Adrenal gland (tissue), 19 donors: ENCODE measurements at places on chromosomes 13 and 19. TPM values are rescaled to one million over a fixed set of nuclear protein-coding genes. Genes with fewer than 3 reads are reported as not detected.

DNA sequence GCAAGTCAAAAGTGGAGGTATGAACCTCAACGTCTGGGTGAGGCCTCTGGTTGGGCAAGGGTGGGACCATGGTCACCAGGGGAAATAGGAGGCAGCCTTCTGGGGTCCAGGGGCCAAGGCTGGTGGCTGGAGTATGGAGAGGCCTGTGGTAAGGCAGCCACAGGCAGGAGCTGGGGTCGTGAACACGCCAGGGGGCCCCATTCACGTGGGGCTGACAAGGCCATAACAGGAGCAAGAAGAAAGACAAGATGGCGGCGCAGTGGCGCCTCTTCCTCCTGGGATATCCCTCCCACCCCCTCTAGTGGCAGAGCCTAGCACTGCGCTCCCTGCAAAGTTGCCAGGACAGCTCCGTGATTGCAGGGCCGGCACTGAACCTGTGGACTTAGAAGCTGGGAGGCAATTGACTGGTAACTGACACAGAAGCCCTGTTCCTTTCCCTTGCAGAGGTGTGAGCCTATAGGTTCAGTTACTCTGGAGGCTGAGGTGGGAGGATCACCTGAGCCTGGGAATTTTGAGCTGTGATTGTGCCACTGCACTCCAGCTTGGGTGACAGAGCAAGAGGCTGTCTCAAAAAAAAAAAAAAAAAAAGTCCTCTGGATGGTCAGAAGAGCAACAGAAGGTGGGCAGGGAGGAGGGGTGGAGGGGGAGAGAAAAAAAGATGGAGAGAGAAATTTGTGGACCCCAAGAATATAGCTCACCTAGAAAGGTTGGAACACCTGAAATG, 19.7 kb upstream of the EDDM13 start:
- peak; percentile 80 for DNase-seq
- no peaks in the 10 kb centered on the region for H3K36me3 ChIP-seq
- no peaks in the 10 kb centered on the region for H3K27me3 ChIP-seq

DNA sequence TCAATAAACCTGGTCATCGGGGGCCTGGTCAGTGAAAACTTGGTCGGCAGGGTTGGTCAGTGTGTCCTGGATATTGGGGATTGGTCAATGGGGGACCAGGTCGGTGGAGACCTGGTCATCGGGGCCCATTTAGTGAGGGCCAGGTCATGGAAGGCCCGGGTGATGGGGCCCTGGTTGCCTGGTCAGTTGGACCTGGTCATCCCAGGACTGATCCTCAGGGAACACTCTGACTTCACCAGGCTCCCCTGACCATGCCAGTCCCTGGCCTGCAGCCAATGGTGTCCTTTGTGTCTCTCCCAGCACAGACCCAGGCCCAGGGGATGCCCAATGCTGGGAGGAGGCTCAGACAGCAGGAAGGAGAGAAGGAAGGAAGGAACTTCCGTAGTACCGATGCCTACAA, 42.1 kb upstream of the TPM4 start:
- no peaks in the 10 kb centered on the region for H3K36me3 ChIP-seq
- DNase-seq: peak; percentile 9
- no peaks in the 10 kb centered on the region for H3K4me1 ChIP-seq

DNA sequence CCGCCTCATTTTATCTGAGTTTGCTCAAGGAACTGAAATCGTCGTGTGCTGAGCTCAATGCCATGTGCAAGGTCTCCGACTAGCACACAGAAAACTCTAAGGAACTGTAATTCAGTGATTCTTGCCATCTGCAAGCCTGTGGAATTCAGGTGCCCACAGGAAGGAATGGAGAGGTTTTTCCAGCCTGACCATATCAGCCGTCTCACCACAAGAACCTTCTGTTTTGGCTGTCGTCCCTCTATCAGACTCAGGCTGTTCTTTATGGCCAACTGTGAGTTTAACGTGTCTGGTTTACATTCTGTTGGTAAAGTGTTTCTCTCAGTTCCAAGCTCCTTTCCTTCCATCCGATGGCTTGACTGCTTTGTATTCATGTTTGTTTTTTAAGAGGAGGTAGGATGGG, 293.5 kb downstream of the SPRY2 start:
- no peak for DNase-seq
- no peaks in the 10 kb centered on the region for H3K27me3 ChIP-seq
- no peak overlapping the region for H3K27ac ChIP-seq
- no peaks in the 10 kb centered on the region for H3K36me3 ChIP-seq
- H3K4me1 ChIP-seq: no peaks in the 10 kb centered on the region

The ZNF560 gene
- total RNA-seq: not detected

GRCh38 chr19:47109541-47110375, 3.8 kb downstream of the ZC3H4 start:
- DNase-seq: no peak
- no peaks in the 10 kb centered on the region for H3K27me3 ChIP-seq
- peak overlapping the region; percentile 97 for H3K27ac ChIP-seq
- H3K4me1 ChIP-seq: peaks cover 43% of the 10 kb centered on the region

The BEST2 gene
- total RNA-seq: not detected

GRCh38 chr19:44303320-44303719, 1.5 kb downstream of the ZNF235 start:
- H3K36me3 ChIP-seq: no peaks in the 10 kb centered on the region
- no peak overlapping the region for H3K27ac ChIP-seq
- H3K4me3 ChIP-seq: no peak overlapping the region

The A1BG gene
- total RNA-seq: 10.9 TPM

GRCh38 chr19:19642506-19643157, 825 bp downstream of the GMIP start:
- no peak overlapping the region for H3K27ac ChIP-seq
- H3K27me3 ChIP-seq: no peaks in the 10 kb centered on the region
- peaks cover 10% of the 10 kb centered on the region for H3K4me1 ChIP-seq
- peaks cover 29% of the 10 kb centered on the region for H3K36me3 ChIP-seq

- no peak overlapping the region for H3K4me3 ChIP-seq
- H3K36me3 ChIP-seq: no peaks in the 10 kb centered on the region
- H3K4me1 ChIP-seq: peaks cover 4% of the 10 kb centered on the region
- no peak for DNase-seq
Observed at GRCh38 chr13:96741779-96742178, 252.5 kb downstream of the OXGR1 start.

The RNF17 gene
- not detected for total RNA-seq

The PIP5K1C gene
- total RNA-seq: 33.7 TPM

The CNN2 gene
- 42.3 TPM for total RNA-seq

GRCh38 chr13:84607261-84608013, 725.2 kb upstream of the SLITRK1 start:
- H3K27ac ChIP-seq: no peak overlapping the region

DNA sequence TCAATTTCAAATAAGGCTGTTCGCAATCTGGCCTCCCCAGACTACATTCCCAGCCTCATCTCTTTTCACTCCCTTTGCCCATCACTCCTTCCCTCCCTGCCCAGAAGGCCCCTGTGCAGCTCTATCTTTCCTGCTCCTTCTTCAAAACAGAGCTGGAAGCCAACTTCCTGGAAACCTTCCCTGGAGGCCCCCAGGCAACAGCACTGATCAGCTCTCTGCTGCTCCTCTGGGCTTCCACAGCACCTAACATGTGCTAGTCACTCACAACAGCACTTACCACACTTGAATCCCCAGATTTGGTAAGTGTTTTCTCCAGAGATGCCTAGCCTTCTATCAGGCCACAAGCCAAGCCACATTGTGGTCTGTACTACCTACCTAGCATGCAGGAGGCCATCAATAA, 9.5 kb downstream of the SMAD9 start:
- no peak for DNase-seq
- no peak overlapping the region for H3K27ac ChIP-seq
- no peaks in the 10 kb centered on the region for H3K4me1 ChIP-seq
- no peaks in the 10 kb centered on the region for H3K36me3 ChIP-seq

- H3K4me3 ChIP-seq: no peak overlapping the region
- no peak overlapping the region for H3K27ac ChIP-seq
- DNase-seq: no peak
- H3K27me3 ChIP-seq: no peaks in the 10 kb centered on the region
Observed at GRCh38 chr13:39417643-39418042, 185.3 kb downstream of the LHFPL6 start.

GRCh38 chr19:41566001-41566400, 10.0 kb upstream of the CEACAM21 start:
- no peaks in the 10 kb centered on the region for H3K36me3 ChIP-seq
- DNase-seq: no peak
- H3K27ac ChIP-seq: no peak overlapping the region
- H3K4me1 ChIP-seq: no peaks in the 10 kb centered on the region
- H3K27me3 ChIP-seq: peaks cover 60% of the 10 kb centered on the region

DNA sequence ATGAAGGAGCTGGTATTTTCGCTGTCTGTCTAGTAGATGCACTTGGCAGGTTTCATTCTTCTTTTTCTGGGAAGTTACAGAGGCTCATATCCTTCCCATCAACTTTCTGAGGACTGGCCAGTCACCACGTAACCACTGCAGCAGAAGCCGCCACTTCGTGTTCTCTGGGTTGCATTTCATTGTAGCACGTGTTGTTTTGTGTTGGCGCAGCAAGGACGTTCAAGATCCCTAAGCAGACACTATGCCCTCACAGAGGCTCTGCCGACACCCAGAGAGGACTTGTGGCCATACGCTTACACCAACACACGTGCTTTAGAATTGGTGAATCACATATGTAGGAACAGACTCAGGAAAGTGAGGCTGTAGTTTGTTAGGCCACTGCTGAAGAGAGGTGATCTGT, 42.2 kb upstream of the TEX29 start:
- peaks cover 4% of the 10 kb centered on the region for H3K4me1 ChIP-seq
- no peak for DNase-seq
- H3K27ac ChIP-seq: no peak overlapping the region

The NLRP11 gene
- not detected for total RNA-seq

GRCh38 chr19:43997631-43998290, 5.0 kb upstream of the ZNF230 start:
- H3K36me3 ChIP-seq: peaks cover 4% of the 10 kb centered on the region
- H3K4me1 ChIP-seq: peaks cover 3% of the 10 kb centered on the region
- peak; percentile 74 for DNase-seq
- H3K27me3 ChIP-seq: no peaks in the 10 kb centered on the region
- H3K4me3 ChIP-seq: no peak overlapping the region

DNA sequence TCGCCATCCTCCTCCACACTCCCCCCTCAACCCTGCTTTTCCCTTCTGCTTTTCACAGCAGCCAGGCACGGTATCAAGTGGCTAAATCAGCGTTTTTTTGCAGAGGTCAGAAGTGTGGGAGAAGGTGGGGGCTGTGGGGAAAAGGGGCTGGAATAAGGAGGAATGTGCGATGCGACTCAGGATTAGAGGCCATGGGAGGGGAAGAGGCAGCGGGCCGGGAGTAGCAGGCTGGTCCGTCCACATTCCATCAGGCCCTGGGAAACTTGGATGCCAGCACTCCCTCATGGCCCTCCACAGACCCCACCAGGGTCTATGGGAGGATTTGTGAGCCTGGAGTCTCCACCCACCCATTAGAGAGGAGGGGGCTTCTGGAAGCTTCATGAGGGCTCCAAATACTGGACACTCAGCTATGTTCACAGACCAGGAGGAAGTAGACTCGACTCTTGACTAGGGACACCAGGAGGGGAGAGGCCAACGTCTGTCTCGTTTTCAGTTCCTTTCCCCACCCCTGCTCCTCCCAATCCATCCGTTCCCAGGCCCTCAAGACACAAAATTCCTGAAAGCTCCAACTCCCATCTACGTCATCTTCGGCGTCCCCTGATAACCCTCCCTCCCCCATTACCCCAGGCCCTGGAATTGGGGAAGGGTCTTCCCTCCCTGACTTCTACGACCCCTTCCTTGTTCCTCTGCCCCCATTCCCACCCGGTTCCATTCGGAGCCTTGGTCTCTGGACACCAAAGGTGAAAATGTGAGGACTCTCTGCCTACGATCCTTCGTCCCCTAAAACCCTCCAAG, 3.3 kb upstream of the KCNC3 start:
- peaks cover 8% of the 10 kb centered on the region for H3K27me3 ChIP-seq
- peak overlapping the region; percentile 49 for H3K4me3 ChIP-seq
- no peak overlapping the region for H3K27ac ChIP-seq
- no peak for DNase-seq

GRCh38 chr13:60990032-60990733, 425.5 kb downstream of the PCDH20 start:
- no peak for DNase-seq
- no peak overlapping the region for H3K4me3 ChIP-seq
- no peaks in the 10 kb centered on the region for H3K27me3 ChIP-seq
- H3K36me3 ChIP-seq: no peaks in the 10 kb centered on the region
- no peak overlapping the region for H3K27ac ChIP-seq

DNA sequence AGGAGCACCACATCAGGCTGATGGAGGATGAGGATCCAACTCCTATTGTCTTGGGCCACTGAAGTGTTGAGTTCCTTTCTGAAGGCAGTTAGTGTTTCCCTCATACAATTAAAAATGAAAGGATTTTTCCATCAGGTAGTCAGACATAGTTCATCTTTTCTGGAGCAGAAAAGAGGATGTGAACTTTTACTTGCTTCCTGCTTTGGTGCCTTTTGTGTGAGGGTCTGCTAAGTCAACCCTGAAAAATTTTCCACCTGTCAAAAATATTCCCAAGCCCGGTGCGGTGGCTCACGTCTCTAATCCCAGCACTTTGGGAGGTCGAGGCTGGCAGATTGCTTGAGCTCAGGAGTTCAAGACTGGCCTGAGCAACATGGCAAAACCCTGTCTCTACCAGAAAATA, 43.9 kb downstream of the RGCC start:
- H3K4me3 ChIP-seq: no peak overlapping the region
- no peak for DNase-seq
- H3K36me3 ChIP-seq: no peaks in the 10 kb centered on the region
- no peak overlapping the region for H3K27ac ChIP-seq
- no peaks in the 10 kb centered on the region for H3K4me1 ChIP-seq

GRCh38 chr13:85806553-85807175, 7.4 kb upstream of the SLITRK6 start:
- no peaks in the 10 kb centered on the region for H3K4me1 ChIP-seq
- no peaks in the 10 kb centered on the region for H3K27me3 ChIP-seq
- no peaks in the 10 kb centered on the region for H3K36me3 ChIP-seq

- no peaks in the 10 kb centered on the region for H3K36me3 ChIP-seq
- DNase-seq: no peak
- no peak overlapping the region for H3K4me3 ChIP-seq
- H3K27ac ChIP-seq: no peak overlapping the region
Observed at GRCh38 chr19:14478113-14478545, 3.0 kb upstream of the PTGER1 start.

DNA sequence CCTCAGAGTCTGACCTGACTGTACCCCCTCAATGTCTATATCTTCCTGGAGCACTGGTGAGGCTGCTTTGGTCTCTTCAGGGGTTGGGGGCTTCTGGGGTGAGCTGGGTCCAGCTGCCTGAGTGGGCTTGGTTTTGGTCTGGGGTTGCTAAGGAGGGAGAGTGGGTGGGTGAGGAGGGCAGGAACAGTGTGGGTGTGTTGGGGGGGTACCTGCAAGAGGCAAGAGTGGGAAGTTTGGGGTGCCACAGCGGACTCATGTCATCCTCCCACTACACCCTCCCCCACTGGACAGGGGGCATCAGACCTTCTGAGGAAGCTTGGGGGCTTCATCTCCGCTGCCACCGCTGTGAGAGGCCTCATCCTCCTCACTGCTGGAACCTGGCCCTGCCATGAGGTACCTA, 13.6 kb downstream of the ZNF575 start:
- H3K4me3 ChIP-seq: no peak overlapping the region
- no peaks in the 10 kb centered on the region for H3K4me1 ChIP-seq
- DNase-seq: no peak
- no peak overlapping the region for H3K27ac ChIP-seq

- H3K27me3 ChIP-seq: no peaks in the 10 kb centered on the region
- H3K27ac ChIP-seq: no peak overlapping the region
- H3K36me3 ChIP-seq: no peaks in the 10 kb centered on the region
- DNase-seq: no peak
Observed at GRCh38 chr13:100521851-100522617, 66.6 kb downstream of the GGACT start.

- H3K27me3 ChIP-seq: no peaks in the 10 kb centered on the region
- H3K36me3 ChIP-seq: no peaks in the 10 kb centered on the region
- H3K4me3 ChIP-seq: peak overlapping the region; percentile 7
- peaks cover 15% of the 10 kb centered on the region for H3K4me1 ChIP-seq
- peak overlapping the region; percentile 94 for H3K27ac ChIP-seq
Observed at GRCh38 chr19:45693106-45693788, 781 bp downstream of the QPCTL start.
